ENCODE measurements at places on chromosomes 13 and 19.

GRCh38 chr19:41401483-41401882, 3.9 kb downstream of the BCKDHA start:
- no peak for DNase-seq

DNA sequence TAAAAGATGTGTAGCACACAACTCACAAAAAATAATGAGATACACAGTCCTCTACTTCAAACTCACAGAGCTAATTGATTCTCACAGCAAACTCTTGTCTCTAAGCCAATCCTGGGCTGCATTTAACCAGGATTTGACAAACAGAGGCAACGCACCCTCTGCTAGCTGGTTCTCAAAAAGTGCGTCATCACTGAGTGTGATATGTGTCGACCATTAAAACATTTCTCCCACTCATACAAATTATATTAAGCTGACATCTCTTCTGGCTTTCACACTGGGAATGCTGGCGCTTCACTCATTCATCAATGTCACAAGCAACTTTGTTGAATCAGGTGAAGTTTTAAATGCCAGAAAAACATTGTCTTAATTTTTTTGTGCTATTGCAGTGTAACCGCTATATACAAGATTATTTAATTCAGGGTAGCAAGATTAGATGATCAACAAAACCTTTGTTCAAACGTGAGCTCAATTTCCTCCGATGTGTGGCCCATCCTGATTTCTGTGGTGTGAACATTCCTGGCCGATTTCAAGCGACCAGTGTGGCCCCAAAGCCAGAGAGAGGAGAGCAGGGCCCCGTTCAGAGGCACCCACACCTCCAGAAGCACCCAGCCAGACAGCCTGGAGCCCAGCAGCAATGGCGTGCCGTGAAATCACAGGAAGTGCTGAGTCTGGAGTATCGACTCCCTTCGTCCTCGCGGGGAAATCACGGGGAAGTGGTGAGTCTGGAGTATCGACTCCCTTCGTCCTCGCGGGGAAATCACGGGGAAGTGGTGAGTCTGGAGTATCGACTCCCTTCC, 49.4 kb downstream of the RASA3 start:
- no peak for DNase-seq

DNA sequence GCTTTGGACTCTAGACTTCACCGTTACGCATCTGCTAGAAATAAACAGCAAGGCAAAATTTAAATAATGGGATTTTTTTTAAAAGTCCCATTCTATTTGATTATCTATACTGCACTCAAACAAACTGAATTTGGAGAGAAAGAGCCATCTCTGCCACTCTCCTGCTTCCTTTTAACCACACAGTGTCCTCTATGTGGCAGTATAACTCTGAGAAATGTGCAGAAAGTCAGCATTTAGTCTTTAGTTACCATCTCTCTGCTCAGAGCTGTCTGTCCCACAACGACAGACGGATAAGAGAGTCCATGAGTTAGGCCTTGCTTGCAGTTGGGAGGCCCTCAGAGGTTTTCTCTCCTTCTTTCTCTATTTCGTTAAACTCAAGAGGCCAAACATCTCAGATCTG, 21.2 kb downstream of the CCNA1 start:
- peak; percentile 51 for DNase-seq

GRCh38 chr19:28436320-28436719, 776.6 kb downstream of the UQCRFS1 start:
- peak; percentile 7 for DNase-seq

- peak; percentile 17 for DNase-seq
Observed at GRCh38 chr13:108835083-108835482, 205.7 kb downstream of the MYO16 start.

DNA sequence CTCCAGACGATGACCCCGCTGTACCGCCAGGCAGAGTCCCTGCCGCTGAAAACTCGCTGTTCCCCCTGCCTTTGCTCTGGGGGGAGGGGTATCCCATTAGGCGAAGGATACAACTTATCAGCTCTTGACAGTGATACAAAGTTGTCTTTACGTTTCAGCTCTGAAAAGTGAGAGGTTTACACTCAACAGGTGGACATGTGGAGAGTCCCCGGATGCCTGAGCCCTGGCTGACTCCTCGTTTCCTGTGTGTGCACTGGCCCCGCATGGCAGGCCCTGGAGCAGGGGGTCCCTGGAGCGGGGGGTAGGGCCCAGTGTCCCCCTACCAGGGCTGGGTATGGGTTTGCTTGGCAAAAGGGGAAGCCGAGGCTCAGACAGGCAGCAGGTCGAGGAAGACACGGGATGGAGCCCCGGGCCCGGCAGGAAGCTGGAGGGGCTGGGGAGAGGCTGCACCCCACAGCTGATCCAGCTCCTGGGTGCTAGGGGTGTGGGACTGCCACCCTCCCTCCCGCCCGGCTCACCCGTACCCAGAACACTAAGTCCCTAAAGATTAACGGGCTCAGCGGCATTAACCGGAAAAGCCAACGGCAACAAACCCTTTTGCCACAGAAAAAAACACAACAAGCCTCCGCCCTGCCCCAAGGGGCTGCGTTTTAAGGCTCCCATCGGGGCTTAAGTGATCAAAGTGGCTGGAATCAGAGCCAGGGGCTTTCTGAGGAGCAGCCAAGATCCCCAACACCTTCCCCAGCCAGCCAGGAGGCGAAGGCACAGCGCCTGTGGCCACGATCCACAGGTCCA, 5.6 kb downstream of the TCF3 start:
- no peak for DNase-seq

- no peak for DNase-seq
Observed at GRCh38 chr13:109024611-109025010, 395.2 kb downstream of the MYO16 start.

DNA sequence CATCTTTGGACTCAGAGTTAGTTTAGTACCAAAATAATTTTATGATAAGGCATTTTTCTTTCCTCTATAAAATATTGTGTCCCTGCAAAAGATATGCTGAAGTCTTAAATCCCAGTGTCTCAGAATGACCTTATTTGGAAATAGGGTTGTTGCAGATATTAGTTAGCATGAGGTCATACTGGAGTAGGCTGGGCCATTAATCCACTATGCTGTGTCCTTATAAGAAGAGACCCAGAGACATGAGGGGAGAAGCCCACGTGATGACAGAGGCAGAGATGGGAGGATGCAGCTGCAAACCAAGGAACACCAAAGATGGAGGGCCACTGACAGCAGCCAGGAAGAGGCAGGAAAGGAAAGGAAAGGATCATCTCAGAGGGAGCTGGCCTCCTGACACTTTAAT, 6.4 kb downstream of the POGLUT2 start:
- DNase-seq: no peak

DNA sequence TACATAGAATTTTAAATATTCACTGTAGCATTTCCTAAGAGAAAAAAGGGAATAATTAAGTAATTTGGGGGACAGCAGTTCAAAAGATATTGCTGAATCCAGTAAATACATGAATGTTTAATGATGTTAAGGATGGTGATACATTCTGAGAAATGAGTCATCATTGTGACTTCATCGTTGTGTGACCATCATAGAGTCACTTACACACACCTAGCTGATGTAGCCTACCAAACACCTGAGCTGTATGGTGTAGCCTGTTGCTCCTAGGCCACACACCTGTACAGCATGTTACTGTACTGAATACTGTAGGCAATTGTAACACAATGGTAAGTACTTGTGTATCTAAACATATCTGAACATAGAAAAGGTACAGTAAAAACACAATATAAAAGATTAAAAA, 34.8 kb downstream of the ATP7B start:
- DNase-seq: no peak

DNA sequence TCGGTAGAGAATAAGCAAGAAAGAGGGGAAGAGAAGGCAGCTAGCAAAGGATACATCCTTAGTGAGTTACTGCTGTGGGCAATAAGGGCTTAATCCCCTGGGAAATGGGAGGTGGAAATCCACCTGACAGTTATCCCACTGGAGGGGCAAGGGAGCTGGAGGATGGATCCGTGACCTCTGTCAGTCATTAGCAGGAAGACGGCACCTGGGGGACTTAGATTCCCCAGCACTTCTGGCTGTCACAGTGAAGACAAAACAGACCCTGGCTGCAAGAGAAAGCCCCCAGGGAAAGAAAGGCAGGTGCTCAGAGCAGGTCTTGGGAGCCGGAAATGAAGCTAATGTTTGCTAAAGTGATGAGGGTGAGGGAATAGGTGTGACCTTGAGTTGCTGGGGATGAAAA, 70.4 kb upstream of the MRI1 start:
- DNase-seq: peak; percentile 69

- DNase-seq: no peak
Observed at GRCh38 chr19:48826606-48827020, 9.7 kb downstream of the HSD17B14 start.

- DNase-seq: no peak
Observed at GRCh38 chr19:12867120-12868099, 13.8 kb downstream of the DNASE2 start.

DNA sequence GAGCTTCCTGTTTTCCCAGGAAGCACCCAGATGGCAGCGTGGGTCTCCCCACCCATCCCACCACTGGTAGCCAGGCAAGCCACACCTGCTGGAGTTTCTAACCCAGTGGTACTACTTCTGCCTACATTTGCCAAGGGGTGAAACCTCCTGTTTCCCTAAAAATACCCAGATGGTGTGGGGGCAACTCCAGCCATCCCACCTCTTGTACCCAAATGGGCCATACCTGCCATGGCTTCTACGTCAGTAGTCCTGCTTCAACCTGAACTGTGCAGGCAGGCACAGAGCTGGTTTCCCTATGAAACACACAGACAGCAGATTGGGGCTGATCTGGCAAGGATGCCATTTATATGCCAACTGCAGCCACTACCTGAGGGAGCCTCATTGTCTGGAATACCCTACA, 809.4 kb upstream of the MIR17HG start:
- DNase-seq: no peak

DNA sequence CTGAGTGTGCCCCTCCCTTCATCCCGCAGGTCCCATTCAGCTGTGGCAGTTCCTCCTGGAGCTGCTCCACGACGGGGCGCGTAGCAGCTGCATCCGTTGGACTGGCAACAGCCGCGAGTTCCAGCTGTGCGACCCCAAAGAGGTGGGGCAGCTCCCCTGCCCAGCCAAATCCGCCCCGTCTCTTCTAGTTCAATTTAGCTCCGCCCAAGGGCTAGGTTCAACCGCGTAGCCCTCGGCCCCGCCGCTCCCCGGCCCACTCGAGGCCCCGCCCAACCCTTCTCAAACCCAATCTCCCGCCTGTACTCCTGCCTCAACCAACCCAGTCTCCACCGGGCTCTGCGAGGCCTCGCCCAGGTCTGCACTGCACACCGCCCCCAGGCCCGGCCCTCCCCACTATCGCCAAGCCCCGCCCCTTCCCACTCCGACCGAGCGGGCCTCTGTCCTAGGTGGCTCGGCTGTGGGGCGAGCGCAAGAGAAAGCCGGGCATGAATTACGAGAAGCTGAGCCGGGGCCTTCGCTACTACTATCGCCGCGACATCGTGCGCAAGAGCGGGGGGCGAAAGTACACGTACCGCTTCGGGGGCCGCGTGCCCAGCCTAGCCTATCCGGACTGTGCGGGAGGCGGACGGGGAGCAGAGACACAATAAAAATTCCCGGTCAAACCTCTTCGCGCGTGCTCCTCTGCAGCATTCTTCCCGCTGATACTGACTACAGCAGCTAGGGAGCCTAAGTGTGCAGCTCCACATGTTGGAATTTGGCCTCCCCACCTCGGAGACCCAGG, 2.9 kb downstream of the ETV2 start:
- peak; percentile 85 for DNase-seq

DNA sequence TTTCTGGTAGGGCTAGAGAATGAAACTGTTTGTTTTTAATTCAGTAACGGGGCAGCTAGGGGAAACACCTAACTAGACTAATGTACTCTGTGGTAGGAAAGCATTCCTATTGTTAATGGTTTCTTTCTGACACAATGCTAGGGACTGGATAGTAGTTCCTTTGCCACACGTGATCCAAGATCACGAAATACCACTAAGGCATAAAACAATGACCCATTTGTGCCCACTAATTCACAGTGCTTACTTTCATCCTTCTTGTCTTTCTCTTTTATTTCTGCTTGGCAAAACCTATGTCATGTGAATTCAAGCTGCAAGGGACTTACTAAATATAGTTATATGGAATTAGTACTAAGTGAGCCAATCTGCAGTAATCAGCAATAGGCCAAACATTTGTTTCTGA, 834.1 kb upstream of the SLITRK6 start:
- no peak for DNase-seq

- no peak for DNase-seq
Observed at GRCh38 chr19:7007859-7008258, 13.4 kb downstream of the MBD3L2B start.

- no peak for DNase-seq
Observed at GRCh38 chr19:49356382-49356781, 5.8 kb downstream of the TEAD2 start.

DNA sequence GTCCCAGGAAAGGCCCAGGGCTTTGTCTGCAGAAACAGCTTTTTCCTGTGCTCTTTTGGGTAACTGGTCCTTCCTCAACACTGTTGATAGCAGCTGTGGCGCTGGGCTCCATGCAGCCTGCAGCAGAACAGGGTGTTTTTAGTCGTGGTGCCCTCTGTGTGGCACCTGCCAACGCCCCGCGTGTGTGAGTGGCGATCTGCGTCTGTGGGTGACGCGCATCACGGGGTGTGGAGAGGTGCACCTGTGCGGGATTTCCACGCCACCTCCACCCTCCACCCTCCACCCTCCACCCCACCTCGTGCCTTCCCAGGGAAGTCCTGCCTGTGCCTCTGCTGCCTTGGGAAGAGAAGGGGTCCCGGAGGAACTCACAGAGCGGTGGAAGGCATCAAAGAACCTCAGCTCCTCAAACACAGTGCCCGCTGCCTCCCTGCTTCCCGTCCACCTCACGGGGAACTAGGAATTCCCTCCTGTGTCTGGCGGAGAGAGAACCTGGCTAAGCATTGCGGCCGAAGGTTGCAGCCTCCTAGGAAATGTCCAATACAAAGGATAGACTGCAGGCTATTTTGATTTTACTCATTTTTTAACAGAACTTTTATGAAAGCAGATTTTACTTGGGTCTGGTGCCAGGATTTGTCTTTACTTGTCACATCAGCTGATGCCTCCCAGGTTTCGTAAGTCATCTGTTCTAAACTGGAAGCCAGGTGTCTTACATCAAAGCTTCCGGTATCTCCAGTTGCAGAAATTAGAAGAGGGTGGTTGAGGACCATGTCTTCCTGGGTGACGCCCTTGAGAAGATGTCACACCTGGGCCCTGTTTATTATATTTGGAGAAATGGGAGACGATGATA, 84.0 kb downstream of the ATP11A start:
- no peak for DNase-seq

DNA sequence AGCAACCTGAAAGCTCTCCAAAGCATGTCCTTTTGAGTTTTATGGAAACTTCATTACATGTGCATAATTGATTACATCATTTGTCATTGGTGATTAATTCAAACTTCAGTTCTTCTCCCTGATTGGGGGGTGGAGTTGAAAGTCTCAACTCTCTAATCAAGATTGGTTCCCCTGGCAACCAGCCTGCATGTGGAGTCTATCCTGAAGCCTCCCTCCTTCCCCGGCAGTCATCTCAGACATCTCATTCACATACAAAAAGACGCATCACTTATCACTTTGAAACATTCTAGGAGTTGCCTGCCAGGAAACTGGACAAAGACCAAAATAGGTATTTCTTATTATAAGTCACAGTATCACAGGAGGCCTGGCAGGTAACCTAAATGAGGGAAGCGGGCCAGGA, 50.5 kb downstream of the TEX26 start:
- DNase-seq: no peak

All from NCI-H1417 (cell line).